ENCODE measurements at places on chromosomes 11 and 22.

GRCh38 chr22:49329636-49330035, 498.0 kb downstream of the BRD1 start:
- no peak for DNase-seq

- DNase-seq, result no peak
Measured at GRCh38 chr11:66280428-66280827, 2.5 kb downstream of the CNIH2 start.

DNA sequence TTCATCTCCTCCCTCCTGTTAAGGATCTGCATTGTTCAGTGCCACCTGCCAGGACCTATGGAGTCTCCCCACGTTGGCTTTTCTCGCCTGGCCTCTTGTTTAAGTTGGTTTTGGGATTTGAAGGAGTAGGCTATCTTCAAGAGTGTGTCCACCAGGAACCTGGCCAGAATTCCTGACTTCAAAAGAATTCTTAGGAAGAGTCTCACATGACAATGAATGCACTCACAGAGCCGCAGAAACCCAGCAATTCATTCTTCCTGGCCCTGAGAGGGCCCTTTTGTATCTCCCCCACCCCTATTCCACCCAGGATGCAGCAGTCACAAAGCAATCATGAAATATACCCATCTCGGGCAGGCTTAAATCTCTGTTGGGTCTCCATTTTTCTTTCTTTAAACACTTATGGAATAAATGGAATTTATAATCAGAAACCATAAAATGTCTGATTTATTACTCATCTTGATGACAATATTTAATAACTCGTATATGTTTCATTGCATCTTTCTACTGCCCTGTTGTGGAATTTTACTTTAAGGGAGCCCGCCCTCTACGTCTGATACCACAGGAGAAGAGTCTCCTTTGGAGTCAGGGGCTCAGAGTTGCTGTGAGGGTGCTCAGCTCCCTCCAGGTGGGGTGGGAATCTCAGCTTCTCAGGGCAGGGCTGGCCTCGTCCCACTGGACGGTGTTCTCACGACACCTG, 507.0 kb downstream of the NTM start:
- no peak for DNase-seq

GRCh38 chr11:123413636-123414035, 16.4 kb upstream of the GRAMD1B start:
- no peak for DNase-seq

DNA sequence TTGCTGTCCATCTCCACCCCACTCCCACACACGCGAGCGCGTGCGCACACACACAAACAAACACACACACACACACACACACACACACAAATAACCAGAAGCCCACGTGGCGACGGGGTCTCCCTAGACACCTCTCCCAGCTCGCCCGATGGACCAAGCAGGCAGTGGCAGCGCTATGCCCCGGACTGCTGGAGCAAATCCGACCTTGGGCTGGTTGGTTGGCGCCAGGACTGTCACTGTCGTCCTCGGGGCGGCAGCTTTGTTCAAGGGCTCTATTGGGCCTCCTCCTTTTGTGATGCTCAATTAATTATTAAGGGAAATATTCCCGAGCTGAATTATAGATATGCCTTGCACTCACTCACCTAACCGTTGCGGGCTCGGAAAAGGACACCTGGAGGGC, 1.7 kb upstream of the KCNA4 start:
- DNase-seq, result no peak

DNA sequence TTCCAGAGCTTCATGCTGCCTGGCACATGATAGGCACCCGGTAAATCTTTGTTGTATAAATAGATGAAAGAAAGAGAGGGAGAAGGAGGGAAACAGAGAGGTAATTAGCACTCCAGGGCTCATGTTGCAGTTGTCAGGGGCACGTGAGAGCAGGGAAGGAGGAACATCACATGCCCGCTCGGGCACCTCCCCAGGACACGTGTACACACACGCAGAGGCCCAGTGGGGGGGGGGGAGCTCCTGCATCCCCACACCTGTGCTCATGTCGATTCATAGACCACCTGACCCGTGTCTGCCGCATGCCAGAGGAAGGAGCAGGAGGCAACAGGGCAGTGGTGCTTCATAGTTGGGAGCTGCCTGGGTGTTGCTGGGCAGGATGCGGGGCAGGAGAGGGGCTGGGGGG, 37.1 kb upstream of the NNMT start:
- DNase-seq, result no peak

DNA sequence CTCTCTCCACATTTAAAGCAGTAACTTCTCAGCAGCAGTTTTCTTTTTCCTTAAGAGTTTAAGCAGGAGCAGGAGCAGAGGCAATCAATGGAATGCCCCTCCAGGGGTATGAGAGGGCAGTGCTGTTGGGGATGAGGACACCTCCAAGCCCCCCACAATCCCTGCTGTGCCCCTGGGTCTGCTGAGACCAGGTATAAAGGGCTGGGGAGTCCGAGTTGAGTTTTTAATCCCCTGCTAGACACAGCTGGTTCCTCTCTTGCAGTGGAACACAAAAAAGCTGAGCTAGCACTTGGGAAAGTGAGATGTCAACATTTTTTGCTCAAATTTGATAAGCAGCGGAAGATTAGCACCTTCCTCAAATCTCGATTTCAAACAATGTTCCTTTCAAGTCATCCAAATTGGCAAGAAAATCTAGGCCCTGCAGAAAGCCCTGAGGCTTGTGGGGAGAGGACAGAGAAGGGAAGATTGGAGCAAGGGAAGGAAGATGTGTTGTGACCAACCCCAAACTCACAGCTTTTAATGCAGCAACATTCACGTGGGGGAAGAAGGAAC, 581.9 kb downstream of the SOX6 start:
- DNase-seq, result no peak

DNA sequence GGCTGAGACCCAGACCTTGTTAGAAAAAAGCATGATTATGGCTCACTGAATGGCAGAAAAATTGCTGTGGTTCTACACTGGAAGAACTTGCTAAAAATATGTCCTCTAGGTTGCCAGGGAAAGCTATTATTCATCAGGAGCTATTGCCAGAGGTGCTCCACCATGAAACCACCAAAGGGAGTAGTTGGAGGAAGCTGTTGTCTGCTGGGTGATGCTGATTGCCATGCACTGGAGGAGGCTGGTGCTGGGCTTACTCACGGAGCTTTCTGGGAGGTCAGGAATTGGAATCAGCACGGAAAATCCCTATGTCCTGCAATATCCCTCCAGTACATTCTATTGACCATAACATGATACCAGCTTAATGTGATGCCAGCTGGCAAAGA, 199.6 kb upstream of the ZBED5 start:
- DNase-seq, result no peak

GRCh38 chr11:120936356-120936755, 87.5 kb upstream of the TBCEL start:
- DNase-seq, result no peak

DNA sequence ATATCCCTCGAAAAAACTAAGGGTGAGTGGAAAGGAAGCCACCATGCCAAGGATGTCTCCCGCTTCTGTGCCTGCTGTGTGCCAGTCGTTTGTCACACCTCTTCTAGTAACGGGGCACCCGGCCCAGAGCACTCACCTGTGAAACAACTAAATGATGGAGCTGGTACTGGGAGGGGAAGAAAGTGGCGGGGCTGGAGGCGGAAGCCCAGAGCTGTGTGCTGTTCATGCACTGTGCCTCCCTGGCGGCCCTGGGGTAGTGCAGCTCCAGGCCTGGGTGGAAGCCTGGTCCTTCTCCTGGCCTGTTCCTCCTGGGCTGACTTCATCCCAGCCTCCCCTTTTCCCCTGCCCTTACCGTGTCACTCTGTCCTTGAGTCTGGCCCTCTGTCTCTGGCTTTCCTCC, 130.2 kb downstream of the CEP164 start:
- DNase-seq, result no peak

- DNase-seq, result no peak
Measured at GRCh38 chr11:2778630-2779498, 79.1 kb upstream of the KCNQ1OT1 start.

DNA sequence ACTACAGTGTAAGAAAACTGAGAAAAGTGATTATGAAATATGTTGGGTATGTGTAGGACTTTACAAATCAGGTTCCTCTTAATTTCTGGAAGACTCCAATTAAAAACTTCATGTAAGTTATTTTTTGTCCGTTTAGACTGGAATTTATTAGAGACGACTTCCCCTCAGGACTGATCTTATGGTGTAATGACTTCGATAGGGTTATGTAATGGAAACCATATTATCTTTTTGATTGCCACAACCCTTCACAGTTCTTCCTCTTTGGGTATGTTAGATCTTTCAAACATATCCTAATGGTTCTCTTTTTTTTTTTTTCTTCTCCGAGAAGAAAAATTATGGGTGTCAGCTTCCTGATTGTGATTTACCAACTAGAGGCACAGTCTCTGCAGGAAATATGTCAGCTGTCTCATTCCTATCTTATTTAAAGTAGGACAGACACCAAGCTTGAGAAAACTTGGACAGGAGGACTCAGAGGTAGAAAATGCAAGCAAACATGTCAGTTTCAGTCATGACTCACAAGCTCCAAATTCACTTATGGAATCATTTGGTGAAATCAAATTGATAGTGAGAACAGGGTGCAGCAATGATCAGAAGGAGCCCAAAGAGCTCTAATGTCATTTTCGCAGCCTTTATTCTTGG, 11.1 kb upstream of the LDLRAD3 start:
- no peak for DNase-seq

DNA sequence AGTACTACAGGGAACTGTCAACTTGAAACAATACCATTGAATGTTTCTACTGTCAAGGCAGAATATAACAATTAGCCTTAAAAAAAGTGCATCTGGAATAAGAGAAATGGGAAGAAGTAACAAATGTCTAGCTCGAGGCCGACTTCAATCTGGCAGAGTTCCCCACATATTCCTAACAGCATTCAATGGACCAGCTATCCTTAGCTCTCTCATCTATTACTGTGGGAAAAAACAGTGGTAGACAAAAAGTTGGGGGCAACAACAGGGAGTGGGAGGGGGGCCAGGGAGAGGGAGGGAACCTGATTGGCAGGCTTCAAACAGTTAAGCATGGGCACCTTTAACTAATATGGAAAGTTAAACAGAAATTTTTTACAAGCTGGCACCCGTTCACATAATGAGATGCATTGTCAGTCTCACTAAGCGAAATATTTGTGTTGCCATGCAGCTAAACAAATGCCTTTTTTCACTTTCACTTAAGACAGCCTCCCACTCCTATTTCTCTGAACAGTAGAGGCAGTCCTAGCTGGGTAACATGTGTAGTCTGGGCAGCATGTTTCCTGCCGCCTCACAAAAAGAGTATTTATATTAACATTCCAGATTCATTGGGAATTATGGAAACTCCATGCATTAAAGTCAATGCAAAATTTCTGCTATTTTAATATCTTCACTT, 62.2 kb upstream of the SOX6 start:
- no peak for DNase-seq

- DNase-seq, result no peak
Measured at GRCh38 chr22:37008365-37008764, 10.9 kb downstream of the TST start.

DNA sequence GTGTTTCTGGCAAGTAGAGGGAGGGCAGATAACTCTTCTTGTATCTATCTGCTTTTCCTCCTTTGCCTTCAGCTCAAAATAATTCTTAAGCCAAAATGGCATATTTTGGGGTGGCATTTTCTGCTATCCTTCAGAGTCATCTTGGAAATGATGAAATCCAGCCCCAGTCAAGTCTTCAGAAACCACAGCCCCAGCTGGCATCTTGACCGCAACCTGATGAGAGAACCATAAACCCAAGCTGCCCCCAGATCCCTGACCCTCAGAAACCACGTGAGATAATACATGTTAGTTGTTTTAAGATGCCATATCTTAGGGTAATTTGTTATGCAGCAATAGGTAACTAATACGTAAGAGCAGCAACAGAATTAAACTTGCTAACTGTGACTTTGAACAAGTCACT, 15.1 kb upstream of the PAMR1 start:
- no peak for DNase-seq

DNA sequence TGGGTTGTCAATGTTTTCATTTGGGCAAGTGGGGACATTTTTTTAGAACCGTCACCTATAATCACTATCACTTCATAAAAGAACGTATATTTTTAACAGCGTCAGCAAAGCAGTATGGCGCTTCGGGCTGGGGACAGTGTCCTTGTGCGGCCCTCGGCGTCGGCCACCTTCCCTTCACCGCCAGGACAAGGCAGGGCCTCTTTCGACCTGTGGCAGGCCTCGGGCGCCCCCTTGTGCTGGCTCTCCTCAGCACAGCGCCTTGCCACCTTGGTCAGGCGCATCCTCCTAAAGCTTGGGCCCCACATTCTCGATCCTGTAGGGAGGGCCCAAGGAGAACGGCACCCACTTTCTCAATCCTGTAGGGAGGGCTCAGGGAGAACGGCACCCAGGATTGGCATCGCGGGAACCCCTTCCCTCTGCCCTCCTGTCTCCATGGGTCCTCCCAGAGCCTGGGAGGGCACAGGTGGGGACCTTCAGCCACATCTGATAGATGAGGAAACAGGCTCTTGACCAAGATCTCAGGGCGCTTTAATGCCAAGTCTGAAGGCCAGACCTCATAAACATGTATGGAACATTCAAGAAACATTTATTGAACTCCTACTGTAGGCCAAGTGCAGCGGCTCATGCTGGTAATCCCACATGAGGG, 11.5 kb upstream of the FADD start:
- peak; percentile 68 for DNase-seq

- DNase-seq, result no peak
Measured at GRCh38 chr22:28141614-28142013, 222.6 kb upstream of the PITPNB start.

- DNase-seq, result no peak
Measured at GRCh38 chr11:92111287-92111686, 113.3 kb upstream of the FAT3 start.

DNA sequence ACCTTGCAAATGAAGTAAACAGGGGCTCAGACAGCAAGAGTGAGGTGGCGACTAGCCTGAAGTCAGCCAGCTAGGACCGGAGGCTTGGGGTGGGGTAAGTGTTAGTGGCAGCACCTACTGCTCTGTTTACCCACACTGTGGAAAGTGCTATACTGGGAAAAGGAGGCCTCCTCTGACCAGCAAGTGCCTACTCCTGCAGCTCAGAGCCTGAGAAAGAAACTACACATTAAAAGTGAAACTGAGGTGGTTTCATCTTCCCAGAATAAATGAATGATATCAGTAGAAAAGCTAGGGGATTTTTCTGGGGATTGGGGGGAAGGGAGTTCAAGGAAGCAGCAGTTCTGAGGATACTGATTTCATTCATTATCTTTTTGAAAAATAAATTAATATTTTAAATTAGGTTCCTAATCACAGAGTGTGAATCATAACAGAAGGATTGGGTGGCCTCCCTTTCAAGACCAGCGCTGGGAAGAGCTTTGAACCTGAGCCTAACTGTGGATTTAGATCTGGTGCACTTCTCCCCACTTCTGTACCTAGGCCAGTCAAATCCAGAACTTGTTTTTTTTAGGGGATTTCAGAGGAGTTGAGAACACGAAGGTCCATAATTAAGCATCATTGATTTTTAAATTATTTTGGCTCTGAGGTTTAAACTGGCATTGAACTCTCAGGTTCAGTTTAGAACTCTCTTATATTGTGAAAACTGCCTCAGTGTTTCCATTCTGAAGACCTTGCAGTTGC, 48.1 kb upstream of the GRAMD1B start:
- no peak for DNase-seq

Data from CD4-positive, alpha-beta T cell treated with Interleukin-17A for 4 hours (primary cell).